ENCODE measurements at places on chromosomes 1 and 21.

DNA sequence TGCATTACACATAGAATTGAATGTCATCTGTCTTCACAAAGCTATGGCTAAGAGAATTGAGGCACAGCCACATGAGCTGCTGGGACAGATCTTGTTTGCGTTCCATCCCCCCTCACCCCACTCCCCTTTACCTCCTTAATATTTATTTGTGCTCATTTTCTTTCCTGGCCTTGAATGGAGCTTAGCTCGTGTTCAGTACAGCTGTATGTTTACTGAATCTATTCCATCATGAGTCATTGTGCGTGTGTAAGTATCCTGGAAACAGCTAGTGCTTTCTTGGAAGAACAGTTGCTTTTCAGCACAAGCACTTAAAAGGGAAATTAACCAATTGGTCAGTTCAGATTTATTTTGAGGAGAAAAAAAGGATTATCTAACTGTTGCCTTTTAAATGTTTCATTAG lies 14.7 kb downstream of the PROX1 start:
- DNase-seq = no peak

- DNase-seq = no peak
These were observed 471 bp upstream of the MTF2 start for GRCh38 chr1:93078638-93078985.

- DNase-seq = no peak
These were observed 39.6 kb upstream of the TBX15 start for GRCh38 chr1:119027759-119028158.

DNA sequence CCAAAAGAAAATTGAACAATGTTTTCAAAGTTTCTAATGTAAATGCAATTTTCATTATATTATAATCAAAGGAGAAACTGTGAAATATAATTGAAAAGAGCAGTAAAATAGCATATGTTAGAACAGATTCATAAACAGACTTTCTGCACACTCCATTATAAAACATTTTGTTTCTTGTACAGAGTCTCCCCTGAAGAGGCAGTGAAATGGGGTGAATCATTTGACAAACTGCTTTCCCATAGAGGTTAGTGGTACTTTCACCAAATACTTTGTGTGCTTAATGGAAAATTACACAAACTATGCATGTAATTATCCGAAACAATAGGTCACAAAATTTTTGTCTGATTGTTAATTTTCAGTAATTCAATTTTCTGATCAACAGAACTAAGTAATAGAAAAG lies 1.9 kb downstream of the RGS18 start:
- DNase-seq = no peak

- peak; percentile 6 for DNase-seq
These were observed 17.2 kb downstream of the ATP1A1 start for GRCh38 chr1:116390195-116390594.

DNA sequence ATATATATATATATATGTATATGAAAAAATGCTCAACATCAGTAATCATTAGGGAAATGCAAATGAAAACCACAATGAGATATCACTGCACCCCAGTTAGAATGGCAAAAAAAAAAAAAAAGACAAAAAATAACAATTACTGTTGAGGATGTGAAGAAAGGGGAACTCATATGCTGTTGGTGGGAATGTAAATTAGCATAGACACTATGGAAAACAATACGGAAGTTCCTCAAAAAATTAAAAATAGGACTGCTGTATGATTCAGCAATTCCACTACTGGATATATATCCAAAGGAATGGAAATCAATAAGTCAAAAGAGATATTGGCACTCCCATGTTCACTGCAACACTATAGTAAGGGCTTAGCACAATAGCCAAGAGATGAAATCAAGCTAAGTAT lies 41.5 kb upstream of the CTBS start:
- no peak for DNase-seq

- DNase-seq = no peak
These were observed 249.8 kb downstream of the NRIP1 start for GRCh38 chr21:14814991-14815390.

- no peak for DNase-seq
These were observed 178.9 kb upstream of the FOXD3 start for GRCh38 chr1:63143482-63143881.

DNA sequence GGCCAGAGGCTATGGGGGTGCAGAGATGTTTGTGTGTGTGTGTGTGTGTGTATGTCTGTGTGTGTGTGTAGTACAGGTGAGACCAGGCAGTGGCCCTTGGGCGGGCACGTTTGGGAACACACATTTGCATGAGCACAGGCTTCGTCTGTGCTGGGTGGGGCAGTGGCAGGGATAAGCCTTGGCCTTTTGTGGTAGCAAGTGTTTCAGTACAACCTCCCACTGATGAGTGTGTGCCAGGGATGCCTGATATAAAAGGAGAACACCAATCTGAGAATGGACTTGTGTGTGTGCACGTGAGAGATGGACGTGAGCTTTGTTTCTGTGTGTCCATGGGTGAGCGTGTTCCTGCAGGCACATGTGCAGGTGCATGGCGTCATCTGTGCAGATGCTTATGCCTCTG lies 3.0 kb downstream of the NTRK1 start:
- DNase-seq = no peak

- no peak for DNase-seq
These were observed 24.8 kb downstream of the ST6GALNAC5 start for GRCh38 chr1:76891931-76892622.

GRCh38 chr1:197783510-197783948 lies 8.2 kb upstream of the DENND1B start:
- no peak for DNase-seq

DNA sequence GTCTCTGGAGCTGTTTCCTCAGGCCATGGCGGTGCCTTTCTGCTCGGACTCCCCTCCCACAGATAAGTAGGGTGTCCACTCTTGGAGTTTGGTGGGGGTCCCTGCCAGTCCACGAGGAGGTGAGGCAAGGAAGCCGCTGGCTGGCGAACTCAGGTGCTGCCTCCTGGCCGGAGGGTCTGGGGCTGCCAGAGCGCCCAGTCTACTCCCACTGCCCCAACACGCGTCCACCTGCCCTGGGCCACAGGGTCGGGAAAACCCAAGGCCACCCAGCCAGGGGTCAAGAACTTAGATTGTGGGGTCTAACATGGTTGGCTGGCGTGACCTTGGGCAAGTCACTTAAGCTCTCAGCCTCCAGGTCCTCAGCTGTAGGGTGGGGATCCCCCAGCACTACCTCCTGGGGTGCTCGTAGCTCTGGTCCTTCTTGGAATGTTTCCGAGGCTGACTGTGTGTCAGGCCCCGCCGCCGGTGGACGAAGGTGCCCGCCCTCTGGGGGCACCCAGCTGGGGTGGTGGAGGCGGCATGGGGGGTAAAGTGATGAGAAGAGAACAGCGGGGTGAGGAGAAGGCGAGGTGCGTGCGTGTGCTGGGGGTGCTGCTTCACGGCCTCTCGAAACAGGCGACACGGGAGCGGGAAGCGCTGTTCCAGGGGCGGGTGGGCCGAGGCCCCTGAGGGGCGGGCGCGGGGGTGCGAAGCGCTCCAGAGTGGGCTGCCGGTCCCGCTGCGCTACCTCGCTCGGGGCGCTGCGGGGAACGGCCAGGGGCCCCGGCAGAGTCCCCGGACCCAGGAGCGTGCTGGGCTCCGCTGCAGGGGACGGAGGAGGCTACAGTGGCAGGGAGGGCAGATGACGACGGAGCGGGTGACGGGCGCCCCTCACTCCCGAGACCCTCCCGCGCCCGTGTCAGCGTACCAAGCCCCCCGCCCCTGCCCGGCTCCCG lies 1.2 kb downstream of the SH2D5 start:
- no peak for DNase-seq

DNA sequence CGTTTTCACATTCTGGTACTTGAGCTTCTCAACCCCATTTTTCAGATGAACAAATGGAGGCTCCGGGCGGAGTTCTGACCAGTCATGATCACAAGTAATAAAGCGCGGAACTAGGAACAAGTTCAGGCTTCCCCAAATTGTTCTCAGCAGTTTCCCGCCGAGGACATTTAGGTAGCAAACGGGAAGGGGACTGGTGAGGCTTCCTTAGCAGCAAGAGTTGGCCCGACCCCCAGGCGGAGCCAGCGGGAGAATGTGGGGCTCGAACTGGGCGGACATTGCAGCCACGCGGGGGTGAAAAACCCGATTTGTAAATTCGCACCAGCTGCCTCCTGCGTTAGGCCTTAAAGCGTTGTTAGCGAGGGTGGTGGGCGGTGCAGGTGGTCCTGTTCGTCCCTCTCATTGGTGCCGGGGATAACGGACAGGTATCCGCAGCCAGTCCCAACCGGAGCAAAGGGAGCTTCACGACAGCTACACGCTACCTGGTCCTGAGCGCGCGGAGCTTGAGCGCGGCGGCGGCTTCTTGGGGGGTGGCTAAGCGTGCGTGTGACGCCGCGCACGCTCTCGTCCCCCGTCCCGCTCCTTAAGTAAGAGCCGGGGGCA lies 15.3 kb downstream of the SEMA6C start:
- DNase-seq = peak; percentile 82

GRCh38 chr1:196680107-196680506 lies 28.3 kb downstream of the CFH start:
- DNase-seq = no peak

GRCh38 chr1:36882536-36883285 lies 151.6 kb downstream of the GRIK3 start:
- no peak for DNase-seq

- DNase-seq = no peak
These were observed 15.4 kb downstream of the PKP1 start for GRCh38 chr1:201298396-201299381.

- peak; percentile 64 for DNase-seq
These were observed 98.0 kb upstream of the DUSP10 start for GRCh38 chr1:221839782-221840395.

- DNase-seq = no peak
These were observed 7.3 kb downstream of the RAB4A start for GRCh38 chr1:229278120-229278741.

- no peak for DNase-seq
These were observed 13.0 kb downstream of the ATP1A1 start for GRCh38 chr1:116386042-116386441.

GRCh38 chr21:14838400-14838799 lies 226.4 kb downstream of the NRIP1 start:
- DNase-seq = no peak

GRCh38 chr1:54581621-54582035 lies 33.6 kb downstream of the ACOT11 start:
- no peak for DNase-seq

- DNase-seq = no peak
These were observed 2.6 kb downstream of the IGSF3 start for GRCh38 chr1:116664978-116665371.

DNA sequence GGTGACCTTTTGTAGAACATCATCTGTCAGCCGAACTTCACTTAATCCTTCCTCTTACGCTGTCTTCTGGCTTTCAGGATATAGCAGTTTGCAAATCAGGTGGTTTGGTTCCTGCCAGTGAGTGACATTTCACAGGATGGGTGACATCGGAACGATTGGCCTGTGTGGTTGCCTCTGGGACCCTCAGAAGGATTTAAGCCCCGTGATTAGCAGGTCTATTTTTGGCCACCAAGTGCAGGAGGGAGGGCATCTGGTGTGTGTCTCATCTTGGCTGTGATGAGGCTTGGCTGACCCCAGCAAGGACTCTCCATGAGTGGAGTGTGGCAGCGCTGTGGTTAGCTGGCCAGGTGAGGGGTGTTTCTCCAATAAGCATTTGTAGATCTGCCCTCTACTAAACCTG lies 407.6 kb upstream of the VAMP3 start:
- DNase-seq = no peak

GRCh38 chr1:248890549-248891498 lies 15.2 kb upstream of the PGBD2 start:
- DNase-seq = no peak

GRCh38 chr1:163706915-163707314 lies 385.2 kb downstream of the NUF2 start:
- DNase-seq = no peak

DNA sequence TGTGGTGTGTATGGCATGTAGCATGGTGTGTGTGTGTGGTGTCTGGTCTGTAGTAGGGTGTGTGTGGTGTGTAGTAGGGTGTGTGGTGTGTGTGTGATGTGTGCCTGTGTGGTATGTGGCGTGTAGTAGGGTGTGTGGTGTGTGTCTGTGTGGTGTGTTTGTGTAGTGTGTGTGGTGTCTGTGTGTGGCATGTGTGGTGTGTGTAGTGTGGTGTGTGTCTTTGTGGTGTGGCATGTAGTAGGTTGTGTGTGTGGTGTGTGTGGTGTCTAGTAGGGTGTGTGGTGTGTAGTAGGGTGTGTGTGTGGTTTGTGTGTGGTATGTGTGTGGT lies 85.5 kb downstream of the SYT2 start:
- DNase-seq = no peak

DNA sequence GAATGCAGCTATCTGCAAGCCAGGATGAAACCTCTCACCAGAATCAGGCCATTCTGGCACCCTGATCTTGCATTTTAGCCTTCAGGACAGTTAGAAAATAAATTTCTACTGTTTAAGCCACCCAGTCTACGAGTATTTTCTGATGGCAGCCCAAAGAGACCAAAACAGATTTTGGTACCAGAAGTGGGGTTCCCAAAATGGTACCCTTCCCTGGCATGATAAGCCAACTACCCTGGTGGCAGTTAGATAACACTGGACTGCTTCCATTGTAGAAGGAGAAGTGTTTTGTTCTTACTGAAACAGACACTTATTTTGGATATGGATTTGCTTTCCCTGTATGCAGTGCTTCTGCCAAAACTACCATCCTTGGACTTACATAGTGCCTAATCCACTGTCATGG lies 115.0 kb downstream of the CSMD2 start:
- no peak for DNase-seq

GRCh38 chr21:46264690-46265144 lies 20.7 kb downstream of the MCM3AP start:
- DNase-seq = no peak
